ENCODE measurements at places on chromosomes 7 and 10. TPM values are rescaled to one million over a fixed set of nuclear protein-coding genes. Genes with fewer than 3 reads are reported as not detected.

The OR6V1 gene
- not detected for total RNA-seq

The OR13A1 gene
- total RNA-seq: not detected

The AKR1C1 gene
- total RNA-seq: 1.7 TPM

The SLF2 gene
- total RNA-seq: 41.3 TPM

The ATP6V0A4 gene
- total RNA-seq: not detected

The ARID5B gene
- 30.9 TPM for total RNA-seq

The CUZD1 gene
- 4.1 TPM for total RNA-seq

The TMEM178B gene
- 0.80 TPM for total RNA-seq

The MCU gene
- 12.5 TPM for total RNA-seq

The SUN1 gene
- total RNA-seq: 61.3 TPM
